ENCODE measurements at places on chromosomes 12 and 14.

DNA sequence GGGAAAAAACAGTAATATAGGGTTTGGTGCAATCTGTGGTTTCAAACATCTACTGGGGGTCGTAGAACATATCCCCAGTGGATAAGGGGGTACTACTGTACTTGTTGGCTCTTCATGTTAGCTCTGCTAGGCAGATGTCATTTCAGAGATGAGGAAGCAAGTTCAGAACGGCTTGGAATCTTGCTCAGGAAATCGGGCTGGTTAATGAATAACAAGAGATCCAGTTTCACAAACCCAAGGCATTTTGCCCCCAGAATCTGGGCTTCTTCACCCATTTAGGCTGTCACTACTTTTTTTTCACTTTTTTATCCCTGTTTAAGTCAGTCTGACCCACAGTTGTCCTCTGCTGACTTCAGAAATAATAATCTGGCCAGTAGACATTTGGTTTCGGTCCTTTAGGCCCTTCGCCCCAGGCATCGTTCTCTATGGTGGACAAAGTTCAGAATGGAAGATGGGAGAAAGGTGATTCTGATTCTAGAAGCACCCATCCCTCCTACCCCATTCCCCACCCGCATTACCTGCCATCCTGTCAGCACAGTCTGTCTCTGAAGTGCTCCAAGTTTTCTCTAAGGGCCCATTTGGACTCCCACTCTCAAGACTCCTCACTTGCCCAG is 4.5 kb downstream of the SUOX start:
- DNase-seq, result no peak

DNA sequence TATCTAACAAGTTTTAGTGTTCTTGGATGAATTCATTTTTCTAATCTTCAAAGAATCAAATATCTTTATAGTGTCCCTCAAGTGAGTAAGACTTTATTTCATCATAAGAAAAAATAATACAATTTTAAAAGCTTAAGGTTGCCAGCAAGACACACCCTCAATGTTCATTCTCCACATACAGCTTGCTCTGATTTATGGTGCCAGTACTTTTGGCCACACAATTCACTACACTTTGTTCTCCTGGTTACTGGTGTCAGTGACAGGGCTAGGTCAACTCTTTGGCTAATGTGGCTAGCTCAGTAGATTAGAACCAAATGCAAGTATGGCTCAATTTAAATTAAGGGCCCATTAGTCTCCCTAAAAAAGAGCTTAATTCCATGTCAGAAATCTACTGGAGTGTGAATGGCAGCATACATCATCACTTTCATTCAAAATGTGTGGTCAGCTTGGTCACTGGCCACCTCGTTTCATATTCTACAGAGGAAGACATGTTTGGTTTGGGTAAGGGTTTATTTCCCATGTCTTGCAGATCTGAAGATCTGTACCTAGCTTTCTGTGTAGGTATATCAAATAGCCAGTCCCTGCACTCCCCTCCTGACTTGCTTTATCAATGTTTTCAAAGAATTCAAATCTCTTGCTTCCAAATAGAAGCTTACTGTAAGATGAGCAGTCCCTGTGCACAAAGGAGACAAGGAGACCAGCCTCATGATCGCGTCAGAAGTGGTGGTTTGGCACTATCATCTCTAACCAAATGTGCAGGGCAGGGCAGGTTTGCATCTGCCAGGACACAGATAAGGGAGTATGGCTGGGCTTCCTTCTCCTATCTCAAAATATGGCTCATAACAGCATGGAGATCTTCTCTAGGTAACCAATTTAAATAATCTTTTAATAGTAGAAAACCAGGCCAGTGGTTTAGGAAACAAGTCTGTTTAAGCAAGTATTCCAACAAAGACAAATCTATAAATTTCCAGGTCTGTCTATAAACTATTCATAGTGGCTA is 31.3 kb downstream of the HECTD4 start:
- DNase-seq, result no peak

DNA sequence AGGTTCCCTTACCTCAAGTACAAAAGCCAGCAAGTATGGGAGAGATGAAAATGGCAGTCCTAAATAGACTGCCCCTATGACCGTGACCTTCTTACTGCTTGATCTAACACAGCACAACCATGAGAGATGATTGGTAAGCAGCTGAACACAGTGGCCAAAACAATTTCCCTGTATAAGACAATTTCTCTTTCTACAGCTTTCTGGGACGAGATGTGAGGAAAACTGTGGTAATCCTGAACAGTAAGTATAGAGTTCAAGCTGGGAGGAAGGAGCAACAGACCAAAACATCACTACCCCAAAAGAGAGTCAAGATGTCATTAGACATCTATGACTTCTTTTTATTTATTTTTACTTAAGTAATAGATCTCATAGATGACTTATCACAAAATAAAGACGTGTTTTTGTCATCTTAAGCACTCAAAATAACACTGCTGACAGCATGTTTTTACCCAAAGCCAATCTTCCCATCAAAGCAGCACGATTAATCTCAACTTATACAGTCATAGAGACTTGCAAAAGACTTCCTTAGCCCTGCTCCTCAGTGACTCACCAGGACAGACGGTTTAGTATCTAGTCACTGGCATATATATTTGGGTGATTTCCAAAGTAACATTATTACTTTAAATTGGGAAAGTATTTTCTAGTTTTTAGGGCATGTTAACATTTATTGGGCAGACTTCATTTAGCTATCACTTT is 3.7 kb downstream of the TMEM52B start:
- DNase-seq, result no peak

- no peak for DNase-seq
Measured at GRCh38 chr14:104146651-104147345, 8.4 kb downstream of the KIF26A start.

DNA sequence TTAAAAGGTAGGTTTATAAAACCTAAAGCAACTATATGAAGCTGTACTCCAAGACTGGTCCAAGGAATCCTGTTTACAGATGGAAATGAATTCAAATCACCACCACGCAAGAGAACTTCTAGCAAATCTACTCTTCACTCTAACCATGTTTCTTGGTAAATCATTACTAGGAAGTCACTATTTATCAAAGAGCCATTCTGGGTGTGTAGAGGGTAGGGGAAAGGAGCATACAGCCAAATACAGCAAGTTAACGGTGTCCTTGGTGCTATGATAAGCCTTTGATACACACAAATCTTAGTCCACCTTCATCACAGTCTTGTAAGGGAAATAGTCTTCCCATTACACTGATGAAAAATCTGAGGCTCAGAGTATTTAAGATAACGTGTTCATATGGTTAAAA is 16.8 kb downstream of the NIN start:
- no peak for DNase-seq

DNA sequence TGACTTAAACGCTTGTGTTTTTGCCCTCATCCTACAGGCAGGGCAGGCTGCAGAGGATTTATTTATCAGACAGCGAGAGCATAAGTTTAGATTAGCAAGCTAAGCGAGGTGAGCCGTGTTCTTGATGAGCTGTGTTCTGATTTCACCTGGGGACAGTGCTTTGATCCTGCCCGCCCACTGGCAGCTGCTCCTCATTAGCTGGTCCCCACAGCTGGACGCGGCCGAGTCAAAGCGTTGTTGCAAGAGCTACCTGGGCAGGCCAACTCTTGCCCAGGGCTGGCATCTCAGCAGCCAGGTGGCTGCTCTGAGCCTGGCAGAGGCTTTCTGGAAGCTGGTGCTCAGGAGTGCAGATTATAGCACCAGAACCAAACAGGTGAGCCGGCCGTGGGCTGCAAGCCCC is 46.8 kb upstream of the BEGAIN start:
- DNase-seq, result no peak

- no peak for DNase-seq
Measured at GRCh38 chr12:40557980-40558379, 134.3 kb upstream of the CNTN1 start.

GRCh38 chr12:127664901-127665300 is 602.1 kb upstream of the TMEM132C start:
- DNase-seq, result no peak

DNA sequence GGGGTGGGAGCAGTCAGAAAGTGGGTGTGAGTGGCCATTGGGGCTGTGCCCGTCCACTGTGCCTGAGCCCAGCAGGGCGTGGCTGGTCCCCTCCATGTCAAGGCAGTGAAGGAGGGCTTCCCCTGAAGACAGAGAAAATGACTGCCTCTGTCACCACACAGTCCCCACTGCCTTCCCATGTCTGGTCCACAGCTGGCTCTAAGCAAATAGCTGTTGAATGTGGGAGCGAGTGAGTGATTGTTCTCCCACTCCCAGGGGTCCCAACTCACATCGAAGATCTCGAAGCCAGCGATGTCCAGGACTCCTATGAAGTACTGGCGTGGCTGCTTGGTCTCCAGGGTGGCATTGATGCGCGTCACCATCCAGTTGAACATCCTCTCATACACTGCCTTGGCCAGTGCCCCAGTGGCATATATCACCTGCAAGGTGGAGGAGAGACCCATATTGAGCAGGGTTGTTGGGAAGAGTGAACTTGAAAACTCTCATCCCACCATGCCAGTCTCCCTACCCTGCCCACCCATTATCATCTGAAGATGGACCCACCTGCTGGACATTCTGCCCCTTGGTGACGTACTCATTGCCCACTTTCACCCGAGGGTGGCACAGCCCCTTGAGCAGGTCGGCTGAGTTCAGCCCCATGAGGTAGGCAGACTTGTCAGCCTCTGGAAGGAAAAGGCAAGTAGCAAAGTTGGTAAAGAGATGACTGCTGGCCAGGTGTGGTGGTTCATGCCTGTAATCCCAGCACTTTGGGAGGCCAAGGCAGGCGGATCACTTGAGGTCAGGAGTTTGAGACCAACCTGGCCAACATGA is 6.6 kb downstream of the MYH7 start:
- DNase-seq, result no peak

Measured in stimulated activated CD8-positive, alpha-beta memory T cell treated with anti-CD3 and anti-CD28 coated beads, Interleukin-4, amount 100 ng/mL, for 24 hours (primary cell).